Coronary artery (tissue), 2 donors: ENCODE measurements at places on chromosomes 1 and 21.

DNA sequence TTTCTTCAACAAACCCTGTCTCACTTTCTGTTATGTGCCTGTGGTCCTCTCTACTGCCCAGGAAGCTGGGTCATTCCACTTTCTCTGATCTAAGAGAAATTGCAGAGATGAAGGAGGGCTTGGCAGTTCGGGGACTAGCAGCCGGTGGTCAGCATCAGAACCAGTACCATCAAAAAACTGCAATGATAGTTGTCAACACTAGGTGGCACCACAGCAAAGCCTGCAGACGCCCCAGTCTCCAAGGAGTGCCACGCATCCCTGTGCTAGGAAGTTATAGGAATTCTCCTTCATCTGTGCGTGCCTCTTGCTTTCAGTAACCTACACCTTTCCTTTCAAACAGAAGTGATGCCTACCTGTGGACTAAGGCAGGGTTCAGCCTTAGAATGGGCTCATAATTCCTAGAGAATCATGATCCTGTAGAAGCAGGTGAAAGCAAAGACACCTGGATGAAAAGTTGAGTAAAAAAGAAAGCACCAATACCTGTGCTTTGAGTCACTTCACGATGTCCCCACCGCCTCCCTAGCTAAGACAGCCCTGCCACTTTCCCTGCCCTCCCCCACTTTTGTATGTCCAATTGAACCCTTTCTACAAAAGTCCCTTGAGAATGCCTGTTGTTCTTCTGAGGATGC, 129.2 kb downstream of the ADAMTS1 start:
- DNase-seq = no peak

- no peak for DNase-seq
Measured at GRCh38 chr1:175419684-175420517, 227.3 kb upstream of the KIAA0040 start.

- DNase-seq = no peak
Measured at GRCh38 chr1:201274616-201275252, 8.6 kb upstream of the PKP1 start.

- DNase-seq = no peak
Measured at GRCh38 chr1:151340870-151341754, 5.9 kb downstream of the RFX5 start.

GRCh38 chr1:220595179-220595578, 67.2 kb downstream of the MARK1 start:
- no peak for DNase-seq

DNA sequence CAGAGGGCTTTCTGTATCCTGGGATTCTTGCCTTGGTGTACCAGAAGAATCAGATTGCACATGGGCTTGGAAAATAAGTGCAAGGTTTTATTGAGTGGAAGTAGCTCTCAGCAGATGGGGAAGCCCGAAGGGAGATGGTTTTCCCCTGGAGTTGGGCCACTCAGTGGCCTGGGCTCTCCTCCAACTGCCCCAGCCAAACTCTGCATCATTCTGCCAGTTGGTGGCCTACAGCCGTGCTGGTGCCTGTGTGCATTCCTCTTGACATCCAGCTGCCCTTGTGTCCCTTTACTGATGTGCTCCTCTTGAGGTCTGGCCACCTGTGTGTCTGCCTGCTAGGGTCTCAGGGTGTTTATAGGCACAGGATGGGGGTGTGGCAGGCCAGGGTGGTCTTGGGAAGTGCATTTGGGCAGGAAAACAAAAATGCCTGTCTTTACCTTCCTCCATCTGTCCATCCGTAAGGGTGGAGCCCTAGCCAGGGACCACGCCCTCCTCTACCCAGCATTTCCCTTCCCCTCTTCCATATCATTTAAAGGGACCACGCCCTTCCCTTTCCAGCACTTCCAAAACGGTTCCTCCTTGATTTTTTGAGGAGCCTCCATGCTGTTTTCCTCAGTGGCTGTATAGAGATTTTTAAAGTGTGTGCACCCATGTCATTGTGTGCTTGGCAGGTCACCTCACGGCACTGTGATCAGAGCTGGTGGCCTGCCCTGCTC, 18.9 kb downstream of the SNAP47 start:
- DNase-seq = no peak

- DNase-seq = no peak
Measured at GRCh38 chr1:1115136-1115785, 628 bp downstream of the C1orf159 start.

- DNase-seq = no peak
Measured at GRCh38 chr1:9792156-9793042, 31.4 kb downstream of the CLSTN1 start.

DNA sequence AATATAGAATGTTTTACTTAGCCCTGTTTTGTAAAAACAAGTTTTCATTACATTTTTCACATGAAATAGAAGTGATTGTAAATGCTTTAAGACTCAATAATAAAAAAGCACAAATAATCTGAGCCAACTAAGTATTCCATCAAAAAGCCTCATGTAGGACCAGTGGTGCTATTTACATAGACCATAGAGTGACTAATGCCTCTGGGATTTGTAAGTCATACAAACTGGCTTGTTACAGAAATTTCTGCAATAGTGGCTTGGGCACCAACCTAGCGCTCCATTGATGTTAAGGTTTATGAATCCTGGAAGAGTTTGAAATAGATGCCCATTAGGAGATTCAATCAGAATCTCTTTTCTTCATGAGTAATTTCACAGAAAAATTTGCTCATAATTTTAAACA, 31.9 kb downstream of the ZMYM1 start:
- DNase-seq = no peak

DNA sequence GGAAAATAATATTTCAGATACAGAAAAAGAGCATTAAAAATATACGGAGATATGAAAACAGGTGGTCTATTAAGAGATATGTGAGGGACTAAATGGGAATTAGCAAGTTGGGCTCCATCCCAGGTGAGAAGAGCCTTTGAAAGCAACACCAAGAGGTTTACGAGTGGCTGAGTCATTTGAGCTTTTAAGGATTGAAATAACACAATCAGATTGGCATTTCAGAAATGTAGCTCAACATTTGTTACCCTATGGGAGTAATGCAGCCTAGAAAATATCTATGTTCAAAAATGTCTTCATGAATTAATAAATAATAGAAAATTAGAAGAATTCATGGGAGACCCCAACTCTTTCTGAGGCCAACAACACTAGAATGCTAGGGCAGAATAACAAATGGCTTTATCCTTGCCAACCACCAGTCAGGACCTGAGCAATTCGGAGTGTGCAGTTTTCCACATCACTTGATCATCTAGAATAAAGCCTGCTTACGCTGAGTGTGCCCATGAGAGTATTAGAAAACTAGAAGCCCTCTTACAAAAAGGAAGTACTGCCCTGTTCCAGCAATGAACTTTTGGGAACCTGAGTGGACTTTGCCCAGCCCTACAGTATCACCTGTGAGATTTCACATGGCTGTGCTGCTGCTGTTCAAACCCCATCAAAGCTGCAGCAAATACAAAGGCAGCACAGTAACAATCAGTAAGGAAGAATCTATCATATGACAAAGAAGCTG, 538.0 kb upstream of the CAMK1G start:
- no peak for DNase-seq
